ENCODE measurements at places on chromosomes 6 and 20.
A peak's percentile ranks its signal among the peaks of the same experiment; 100 is the strongest.

- DNase-seq: no peak
Measured at GRCh38 chr6:52966101-52966500, 29.0 kb downstream of the GSTA4 start.

DNA sequence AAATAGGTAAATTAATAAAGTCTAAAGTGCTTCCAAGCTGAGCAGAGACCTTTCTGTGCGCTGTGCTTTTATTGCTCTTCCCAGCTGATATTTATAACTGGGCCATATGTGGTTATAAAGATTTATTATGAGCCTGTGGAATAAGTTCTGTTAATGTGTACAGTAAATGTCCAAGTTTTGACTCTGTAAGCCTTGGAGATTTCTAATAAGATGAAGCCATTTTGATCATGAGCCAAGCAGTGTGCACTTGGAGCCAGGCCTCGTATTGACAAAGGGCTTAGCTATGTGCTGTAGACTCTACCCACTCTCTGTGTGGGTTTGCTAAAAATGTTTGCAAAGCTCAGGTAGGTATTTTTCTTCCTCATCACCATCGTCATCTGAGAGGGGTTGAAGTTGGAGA, 361.1 kb downstream of the FOXA2 start:
- no peak for DNase-seq

- DNase-seq: no peak
Measured at GRCh38 chr6:145755682-145756081, 20.4 kb upstream of the EPM2A start.

GRCh38 chr6:124683507-124683906, 278.7 kb upstream of the RNF217 start:
- no peak for DNase-seq

DNA sequence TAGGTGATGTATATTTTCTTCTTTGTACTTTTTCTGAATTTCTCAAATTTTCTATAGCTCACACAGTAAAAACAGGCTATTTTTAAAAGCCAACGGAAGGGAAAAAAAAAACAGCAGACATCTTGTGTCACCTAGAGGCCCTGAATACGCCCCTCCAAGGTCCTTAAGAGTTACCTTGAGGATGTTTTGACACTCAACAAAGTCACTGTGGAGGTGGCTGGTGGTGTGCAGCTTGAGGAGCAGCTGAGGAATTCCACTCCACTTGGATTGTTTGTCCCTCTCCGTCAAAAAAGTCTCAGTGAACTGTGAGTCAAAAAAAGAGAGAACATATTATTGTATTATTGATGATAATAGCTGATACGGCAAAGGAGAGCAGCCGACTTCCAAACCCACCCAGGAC, 14.7 kb downstream of the TRPC4AP start:
- DNase-seq: no peak

GRCh38 chr6:2625581-2625980, 125.1 kb downstream of the MYLK4 start:
- DNase-seq: no peak

GRCh38 chr6:99189823-99190721, 159.4 kb downstream of the FAXC start:
- no peak for DNase-seq

- no peak for DNase-seq
Measured at GRCh38 chr20:39326050-39326449, 363.9 kb downstream of the DHX35 start.

DNA sequence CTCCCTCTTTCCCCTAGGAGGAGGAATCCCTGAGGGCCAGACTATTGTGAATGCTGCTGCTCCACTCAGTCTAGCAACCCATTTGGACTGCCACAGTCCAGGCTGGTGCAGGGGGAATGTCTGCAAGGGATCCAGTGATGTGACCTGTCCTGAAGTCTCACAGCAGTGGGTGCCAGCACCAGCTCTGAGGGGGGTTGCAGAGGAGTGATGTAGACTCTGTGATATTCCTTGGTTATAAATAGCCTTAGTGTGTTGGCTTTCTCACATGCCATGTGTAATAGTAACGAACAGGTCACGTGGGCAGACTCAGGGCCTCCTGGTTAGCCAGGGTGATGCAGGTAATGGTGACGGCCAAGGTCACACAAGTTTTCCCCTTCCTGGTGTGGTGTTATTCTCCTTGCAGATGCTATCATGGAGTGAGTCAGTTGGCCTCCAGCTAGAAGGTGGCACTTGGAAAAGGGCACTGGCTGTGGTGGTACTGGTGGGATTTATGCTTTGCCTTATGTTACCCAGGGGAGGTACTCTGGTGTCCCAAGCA, 404.4 kb downstream of the UTRN start:
- DNase-seq: no peak

DNA sequence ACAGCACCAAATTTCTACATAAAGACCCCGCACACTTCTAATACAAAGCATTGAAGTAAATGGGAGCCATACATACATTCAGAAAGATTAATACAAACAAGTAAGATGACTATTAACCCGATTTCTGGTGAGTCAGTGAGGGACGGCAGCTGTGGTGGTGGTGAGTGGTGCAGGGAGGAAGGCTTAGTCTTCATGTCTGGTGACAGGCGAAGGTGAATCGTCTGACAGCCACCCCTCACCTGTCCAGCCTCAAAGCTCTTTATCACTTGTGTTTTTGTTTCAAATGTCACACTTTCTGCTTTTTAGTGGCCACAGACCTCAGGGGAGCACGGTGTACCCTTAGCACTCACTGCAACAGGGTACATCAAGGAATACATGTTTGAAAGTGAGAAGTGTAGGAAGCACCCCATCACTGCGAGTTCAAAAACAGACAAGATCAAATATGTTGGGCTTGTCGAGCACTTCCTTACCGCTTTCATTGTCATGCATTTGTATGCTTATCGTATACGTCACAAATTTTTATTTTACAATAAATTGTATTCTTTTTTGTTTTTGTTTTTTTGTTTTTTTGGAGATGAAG, 63.5 kb downstream of the IRF4 start:
- peak; percentile 39 for DNase-seq

Measured in fibroblast of mammary gland (primary cell).